ENCODE measurements at places on chromosomes 1 and 21. TPM values are rescaled to one million over a fixed set of nuclear protein-coding genes. Genes with fewer than 3 reads are reported as not detected.

- no peak for DNase-seq
Measured at GRCh38 chr1:206098242-206098919, 18.8 kb downstream of the AVPR1B start.

- DNase-seq, result no peak
Measured at GRCh38 chr1:204883405-204883804, 12.7 kb downstream of the NFASC start.

DNA sequence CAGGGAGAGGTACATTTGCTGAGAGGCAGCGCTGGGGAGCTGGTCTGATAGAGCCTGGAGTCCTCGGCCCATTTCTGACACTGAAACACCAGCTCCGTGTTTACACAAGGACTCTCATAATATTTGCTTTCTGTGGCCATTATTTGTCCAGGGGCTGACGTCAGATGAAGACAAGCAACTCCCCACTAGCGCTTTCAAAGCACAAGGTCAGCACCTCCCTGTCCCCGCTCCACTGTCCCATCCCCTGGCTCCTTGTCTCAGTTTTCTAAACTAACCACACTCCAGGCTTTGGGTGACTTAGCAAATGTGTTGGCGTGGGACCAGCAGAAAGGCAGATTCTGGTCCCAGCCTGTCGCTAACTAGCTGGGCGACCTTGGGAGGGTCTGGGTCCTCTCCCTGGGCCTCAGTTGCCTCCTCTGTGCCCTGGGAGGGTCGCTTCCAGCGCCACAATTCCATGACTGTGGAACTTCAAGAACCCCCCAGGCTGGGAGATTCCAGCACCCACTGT, 37.4 kb upstream of the ZBTB40 start:
- DNase-seq, result no peak

DNA sequence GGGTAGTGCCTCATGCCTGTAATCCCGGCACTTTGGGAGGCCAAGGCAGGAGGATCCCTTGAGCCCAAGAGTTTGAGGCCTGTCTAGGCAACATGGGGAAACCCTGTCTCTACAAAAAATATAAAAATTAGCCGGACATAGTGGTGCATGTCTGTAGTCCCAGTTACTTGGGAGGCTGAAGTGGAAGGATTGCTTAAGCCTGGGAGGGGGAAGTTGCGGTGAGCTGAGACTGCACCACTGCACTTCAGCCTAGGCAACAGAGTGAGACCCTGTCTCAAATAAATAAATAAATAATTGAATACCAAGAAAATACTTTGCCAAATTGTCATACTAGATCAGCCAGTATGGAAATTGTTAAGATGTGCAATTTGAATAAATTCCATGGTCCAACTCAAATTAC, 5.9 kb upstream of the RBBP5 start:
- DNase-seq, result no peak

The ZMYND12 gene
- total RNA-seq, result 0.79 TPM

GRCh38 chr21:44383216-44383615, 29.8 kb downstream of the TRPM2 start:
- no peak for DNase-seq

- DNase-seq, result no peak
Measured at GRCh38 chr1:215529571-215529970, 37.5 kb upstream of the KCTD3 start.

The AMPD1 gene
- total RNA-seq, result not detected

Data from B cell (primary cell).